EH (cell line): ENCODE measurements at places on chromosomes 6 and 20.

DNA sequence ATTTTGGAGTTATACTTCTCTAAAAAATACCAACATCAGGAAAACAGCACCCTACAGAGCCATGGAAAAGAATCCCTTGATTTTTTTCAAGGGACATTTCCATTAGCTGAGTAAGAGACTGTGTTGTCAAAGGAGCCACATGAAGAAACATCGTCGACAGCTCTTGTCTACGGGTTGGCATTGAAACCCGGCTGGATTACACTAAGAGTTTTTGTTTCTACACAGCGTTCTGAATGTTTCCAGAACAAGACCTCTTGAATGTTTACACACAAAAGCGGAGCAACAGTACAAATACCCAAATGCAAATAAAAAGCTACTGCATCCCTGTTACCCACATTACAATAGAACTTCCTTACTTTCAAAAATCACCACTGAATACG lies 2.4 kb upstream of the MYLK4 start:
- DNase-seq, result no peak

- no peak for DNase-seq
Measured at GRCh38 chr6:42326248-42326647, 108.6 kb upstream of the MRPS10 start.

DNA sequence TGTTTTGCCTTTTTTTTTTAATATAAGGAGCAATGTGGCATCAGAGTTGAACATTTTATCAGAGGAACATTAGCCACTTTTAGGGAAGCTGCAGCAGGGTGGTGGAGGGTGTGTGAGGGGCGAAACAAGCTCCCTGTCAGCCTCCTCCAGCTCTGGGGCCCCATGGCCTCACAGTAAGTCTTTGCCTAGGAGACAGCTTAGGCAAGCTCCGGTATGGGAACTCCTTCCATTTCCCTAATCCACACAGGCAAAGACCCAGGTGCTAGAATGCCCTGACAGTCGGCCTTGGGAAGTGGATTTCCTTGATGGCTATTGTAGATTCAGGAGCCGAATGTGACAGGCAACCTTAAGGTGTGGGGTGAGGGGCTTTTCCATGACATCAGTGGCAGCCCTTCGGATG lies 862 bp downstream of the PRND start:
- DNase-seq, result no peak

GRCh38 chr20:24743641-24744040 lies 205.4 kb upstream of the CST7 start:
- DNase-seq, result no peak

- DNase-seq, result no peak
Measured at GRCh38 chr6:93300661-93301060, 118.7 kb downstream of the EPHA7 start.

GRCh38 chr6:143696664-143697000 lies 18.9 kb downstream of the PHACTR2 start:
- DNase-seq, result peak; percentile 37

- no peak for DNase-seq
Measured at GRCh38 chr6:131067521-131067920, 4.5 kb upstream of the EPB41L2 start.

- no peak for DNase-seq
Measured at GRCh38 chr6:38016824-38017223, 197.3 kb downstream of the ZFAND3 start.

- DNase-seq, result peak; percentile 54
Measured at GRCh38 chr6:33705268-33705885, 6.1 kb downstream of the UQCC2 start.

GRCh38 chr20:41630846-41631245 lies 12.7 kb upstream of the CHD6 start:
- DNase-seq, result no peak

- peak; percentile 23 for DNase-seq
Measured at GRCh38 chr6:130020073-130020906, 1.9 kb downstream of the L3MBTL3 start.

GRCh38 chr20:56554869-56555268 lies 21.8 kb downstream of the FAM209B start:
- DNase-seq, result peak; percentile 99

- no peak for DNase-seq
Measured at GRCh38 chr20:53281557-53282117, 309.5 kb downstream of the TSHZ2 start.

DNA sequence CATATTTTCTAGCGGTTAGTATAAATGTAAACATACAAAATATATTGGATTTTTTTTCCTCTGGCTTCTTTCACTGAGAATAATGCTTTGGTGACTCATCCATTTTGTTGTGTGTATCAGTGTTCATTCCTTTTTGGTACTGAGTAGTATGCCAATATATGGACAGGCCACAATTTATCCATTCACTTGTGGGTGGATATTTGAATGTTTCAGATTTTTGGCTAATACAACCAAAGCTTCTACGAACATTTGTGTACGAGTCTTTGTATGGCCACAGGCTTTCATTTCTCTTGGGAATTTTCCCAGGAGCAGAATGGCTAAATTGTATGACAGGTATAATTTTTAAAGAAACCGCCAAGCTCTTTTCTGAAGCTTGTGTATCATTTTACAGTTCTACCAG lies 677.5 kb downstream of the HDGFL1 start:
- DNase-seq, result no peak

- peak; percentile 51 for DNase-seq
Measured at GRCh38 chr6:1043458-1043836, 268.5 kb upstream of the FOXQ1 start.

DNA sequence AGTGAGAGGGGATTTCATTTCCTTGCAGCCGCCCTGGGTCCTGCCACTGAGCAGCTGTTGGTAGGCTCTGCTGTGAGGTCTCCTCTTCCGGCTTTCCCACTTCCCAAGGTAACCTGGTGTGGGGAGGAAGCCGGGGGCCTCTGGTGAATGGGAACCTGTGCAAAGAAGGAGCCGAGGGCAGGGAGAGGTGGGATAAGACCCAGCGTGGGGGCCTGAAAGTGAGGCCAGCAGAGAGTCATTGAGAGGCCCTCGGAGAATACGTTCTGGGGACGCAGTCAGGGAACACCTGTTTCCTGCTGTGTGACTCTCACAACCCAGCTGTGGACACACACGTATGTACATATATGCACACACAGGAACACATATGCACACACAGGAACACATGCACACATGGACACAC lies 100.7 kb downstream of the CDH26 start:
- DNase-seq, result no peak

DNA sequence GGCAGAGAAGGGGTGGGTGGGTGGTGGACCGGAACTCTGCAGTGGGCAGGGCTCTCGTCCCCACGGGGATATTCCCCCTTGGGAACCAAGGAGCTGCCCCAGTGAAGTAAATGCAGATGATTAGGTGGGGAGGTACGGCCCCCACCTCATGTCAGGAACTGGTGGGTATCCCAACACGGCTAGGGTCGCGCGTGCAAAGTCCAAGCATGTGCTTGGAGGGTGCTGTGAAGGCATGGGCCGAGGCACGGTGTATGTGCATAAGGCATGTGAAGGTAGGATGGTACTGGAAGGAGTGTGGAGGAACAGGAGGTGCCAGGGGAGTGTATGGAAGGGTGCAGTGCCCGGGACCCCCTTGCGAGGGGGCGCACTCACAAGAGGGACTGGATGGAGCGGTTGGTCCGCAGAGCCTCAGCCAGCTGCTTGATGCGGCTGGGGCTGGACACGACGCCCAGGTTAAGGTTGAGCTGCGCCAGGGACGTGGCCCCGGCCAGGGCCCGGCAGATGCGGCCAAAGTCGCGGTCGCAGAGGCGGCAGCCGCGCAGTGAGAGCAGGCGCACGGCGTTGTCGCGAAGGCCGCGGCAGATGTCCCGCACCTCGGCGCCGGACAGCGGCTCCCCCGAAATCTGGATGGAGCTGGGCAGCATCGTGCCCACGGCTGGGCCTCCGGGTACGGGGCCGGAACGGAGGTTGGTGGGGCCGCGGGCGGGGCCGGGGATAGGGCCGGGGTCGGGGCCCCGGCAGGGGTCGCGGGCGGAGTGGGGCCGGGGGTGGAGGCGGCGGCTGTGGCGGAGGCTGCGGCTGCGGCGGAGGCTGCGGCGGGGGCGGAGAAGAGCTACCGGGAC lies 783 bp downstream of the LRRC73 start:
- no peak for DNase-seq

- DNase-seq, result no peak
Measured at GRCh38 chr20:53809217-53809616, 215.6 kb upstream of the ZNF217 start.

- DNase-seq, result peak; percentile 81
Measured at GRCh38 chr20:63273635-63274380, 1.2 kb downstream of the ARFGAP1 start.

- DNase-seq, result peak; percentile 84
Measured at GRCh38 chr6:72865467-72865866, 243.6 kb downstream of the KCNQ5 start.

DNA sequence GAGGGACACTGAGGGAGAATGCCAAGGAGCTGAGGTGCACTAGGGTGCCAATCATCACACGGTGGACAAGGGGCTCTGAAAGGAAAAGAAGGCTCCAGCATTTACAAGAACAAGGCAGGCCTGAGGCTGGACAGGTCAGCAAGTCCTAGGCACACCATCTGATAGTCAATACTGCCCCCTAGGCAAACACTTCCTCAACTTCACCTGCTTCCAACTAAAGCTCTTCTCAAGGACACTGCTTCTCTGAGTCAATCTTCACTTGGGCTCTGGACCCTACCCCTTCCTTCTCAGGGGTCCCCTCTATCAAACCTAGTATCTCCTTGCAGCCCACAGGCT lies 37.7 kb upstream of the SLC4A11 start:
- peak; percentile 36 for DNase-seq

DNA sequence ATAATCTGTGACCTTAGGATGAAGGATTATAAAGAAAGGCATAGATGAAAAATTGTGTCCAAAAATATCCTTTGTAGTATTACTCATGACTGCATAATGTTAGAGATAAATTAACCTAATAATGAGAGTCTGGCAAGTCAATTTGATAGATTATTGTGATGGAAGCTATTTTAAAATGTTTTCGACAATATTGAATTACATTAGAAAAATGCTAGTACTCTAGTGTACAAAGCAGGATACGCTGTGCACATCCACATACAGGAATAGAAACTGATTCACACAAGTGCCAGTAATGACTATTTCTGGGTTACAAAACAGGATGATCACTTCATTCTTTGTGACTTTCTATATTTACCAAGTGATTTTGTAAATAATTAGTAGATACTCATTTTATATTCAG lies 3.3 kb downstream of the SLC17A2 start:
- no peak for DNase-seq

- DNase-seq, result no peak
Measured at GRCh38 chr20:21101453-21101931, 4.7 kb downstream of the LINC00237 start.

DNA sequence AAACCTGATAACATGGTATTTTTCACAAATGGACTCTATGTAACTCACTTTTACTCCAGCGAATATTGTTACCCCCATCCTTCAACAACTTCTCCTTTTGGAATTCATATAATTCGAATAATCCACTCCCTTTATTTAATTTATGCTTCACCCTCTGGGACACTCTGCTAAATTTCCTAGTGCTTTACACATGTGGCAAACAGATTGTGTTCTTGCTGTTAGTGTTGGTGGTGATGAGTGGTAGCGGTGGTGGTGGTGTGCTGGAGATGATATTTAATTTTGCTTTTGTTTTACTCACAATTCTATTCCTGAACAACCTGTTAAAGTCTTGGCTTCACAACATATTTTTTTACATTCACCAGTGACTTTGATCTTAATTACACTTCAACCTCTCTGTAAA lies 32.8 kb downstream of the HTR1B start:
- no peak for DNase-seq

GRCh38 chr6:9521152-9521530 lies 893.7 kb downstream of the TFAP2A start:
- DNase-seq, result no peak

DNA sequence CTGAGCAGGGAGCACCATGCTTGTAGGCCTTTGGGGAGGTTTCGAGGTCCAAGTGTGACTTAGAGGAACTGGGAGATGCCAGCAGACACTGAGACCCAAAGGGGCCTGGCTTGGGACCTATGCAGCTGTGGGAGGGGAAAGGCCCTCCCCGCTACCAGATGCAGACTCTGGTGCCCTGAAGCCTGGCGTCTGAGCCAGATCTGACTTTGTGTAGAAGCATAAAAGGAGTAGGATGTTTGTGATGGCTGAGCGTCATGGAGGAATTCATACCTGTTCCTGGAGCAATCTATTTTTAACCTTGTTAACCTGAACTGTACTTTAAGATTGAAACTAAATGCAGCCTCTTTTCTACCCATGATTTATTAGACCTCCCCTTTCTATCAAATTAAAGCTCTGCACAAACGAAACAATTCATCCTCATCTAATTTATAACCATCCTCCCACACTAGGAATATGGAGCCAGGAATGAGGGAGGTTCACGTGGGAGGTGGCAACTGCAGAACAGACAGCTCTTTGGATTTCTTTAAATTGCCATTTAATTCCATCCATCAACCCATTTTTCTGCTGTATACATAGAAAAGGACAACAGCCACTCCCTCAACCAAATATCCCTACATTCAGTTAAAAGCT lies 172.6 kb upstream of the AGPAT4 start:
- DNase-seq, result no peak

- peak; percentile 99 for DNase-seq
Measured at GRCh38 chr6:158040051-158040803, 58.6 kb downstream of the SYNJ2 start.

- no peak for DNase-seq
Measured at GRCh38 chr6:126100386-126100785, 114.0 kb downstream of the TRMT11 start.

GRCh38 chr20:60528141-60528540 lies 569.9 kb downstream of the CDH26 start:
- no peak for DNase-seq

GRCh38 chr6:117615750-117616390 lies 13.6 kb upstream of the GOPC start:
- peak; percentile 69 for DNase-seq

DNA sequence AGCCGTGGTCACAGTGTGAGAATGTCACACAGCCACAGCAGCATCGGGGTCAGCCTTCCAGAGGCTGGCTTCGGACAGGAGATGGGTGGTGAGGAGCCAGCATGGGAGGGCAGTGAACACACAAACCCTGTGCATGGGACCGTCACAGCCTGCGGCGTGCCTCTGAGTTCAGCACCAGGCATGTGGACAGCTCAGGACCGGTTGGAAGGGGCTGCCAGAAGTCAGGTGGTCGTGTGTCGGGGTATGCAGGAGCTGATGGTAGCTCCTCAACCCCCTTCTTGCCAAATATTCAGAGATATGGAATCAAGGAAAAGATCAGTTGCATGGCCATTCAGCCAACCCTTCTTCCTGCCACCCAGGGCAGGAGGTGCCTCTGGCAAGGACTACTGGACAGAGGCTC lies 28.2 kb downstream of the MYT1 start:
- DNase-seq, result no peak

- no peak for DNase-seq
Measured at GRCh38 chr6:164286011-164286410, 871.5 kb downstream of the QKI start.

- DNase-seq, result peak; percentile 37
Measured at GRCh38 chr6:141133346-141133745, 999.4 kb upstream of the GJE1 start.

GRCh38 chr20:63371291-63371865 lies 10.2 kb upstream of the CHRNA4 start:
- no peak for DNase-seq
